NCI-H1417 treated with DMSO at 0.1 percent for 48 hours (cell line): ENCODE measurements at places on chromosomes 13 and 19.

DNA sequence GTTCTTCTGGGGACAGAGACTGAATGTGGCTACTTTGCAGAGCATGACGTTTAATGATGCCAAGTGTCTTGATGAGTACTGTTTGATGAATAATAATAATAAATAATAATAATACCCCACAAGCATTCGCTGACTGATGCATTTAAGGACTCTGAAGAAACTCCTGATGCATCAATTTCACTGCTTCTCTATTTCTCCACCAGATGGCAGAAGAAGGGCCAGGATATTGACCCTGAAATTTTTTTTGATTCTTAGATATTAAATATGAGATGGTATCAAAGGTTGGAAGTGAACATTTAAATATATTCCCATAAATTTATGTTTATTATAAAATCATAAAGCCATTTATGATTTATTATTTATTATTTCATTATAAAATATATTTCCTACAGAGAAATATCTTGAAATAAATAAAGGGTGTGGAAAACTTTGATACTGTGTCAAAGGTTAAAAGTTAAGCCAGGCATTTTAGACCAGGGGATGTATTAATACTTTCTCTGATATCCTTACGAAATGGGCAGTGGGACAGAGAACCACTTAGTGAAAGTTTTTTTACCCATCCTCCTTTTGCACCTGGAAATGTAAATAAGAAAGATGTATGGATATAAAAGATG lies 170.9 kb downstream of the LACC1 start:
- DNase-seq = peak; percentile 13

GRCh38 chr19:18233224-18233825 lies 7.1 kb upstream of the PDE4C start:
- no peak for DNase-seq

DNA sequence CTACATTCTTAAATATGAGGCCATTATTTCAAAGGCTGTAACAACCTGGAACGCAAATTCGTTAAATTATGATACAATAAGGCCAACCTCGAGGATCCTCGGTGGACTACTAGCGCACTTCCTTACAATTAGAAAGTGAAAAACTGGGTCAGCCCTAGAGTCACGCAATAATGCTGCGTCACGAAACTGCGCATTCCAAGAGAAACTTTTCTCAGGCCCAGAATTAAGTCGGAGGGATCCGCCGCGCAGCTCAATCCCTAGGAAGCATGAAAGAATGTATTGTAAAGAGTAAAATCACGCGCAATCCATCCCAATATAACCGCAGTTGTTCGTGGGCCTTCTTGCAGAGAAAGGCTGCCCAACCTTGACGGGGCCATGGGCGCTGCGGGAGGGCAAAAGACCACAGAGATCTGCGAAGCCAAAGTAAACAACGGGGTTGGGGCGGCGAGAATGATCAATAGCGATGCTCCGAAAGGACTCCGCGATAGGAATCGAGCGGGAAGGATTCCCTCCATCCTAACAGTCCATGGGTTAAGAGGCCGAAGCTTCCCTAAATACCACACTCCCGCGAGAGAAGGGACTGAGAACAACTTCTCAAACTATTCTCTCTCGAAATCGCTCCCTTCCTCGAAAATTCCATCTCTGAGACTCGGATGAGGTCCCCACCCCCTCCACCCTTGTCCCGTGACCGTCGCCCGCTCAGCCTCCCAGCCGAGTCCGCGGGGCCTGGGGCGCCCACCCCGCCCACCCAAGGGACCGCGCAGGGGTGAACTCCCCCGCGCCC lies 564 bp downstream of the SPART start:
- no peak for DNase-seq

GRCh38 chr13:73607489-73608156 lies 526.6 kb downstream of the KLF12 start:
- no peak for DNase-seq

- DNase-seq = no peak
Measured at GRCh38 chr19:5339198-5339949, 1.2 kb downstream of the PTPRS start.

DNA sequence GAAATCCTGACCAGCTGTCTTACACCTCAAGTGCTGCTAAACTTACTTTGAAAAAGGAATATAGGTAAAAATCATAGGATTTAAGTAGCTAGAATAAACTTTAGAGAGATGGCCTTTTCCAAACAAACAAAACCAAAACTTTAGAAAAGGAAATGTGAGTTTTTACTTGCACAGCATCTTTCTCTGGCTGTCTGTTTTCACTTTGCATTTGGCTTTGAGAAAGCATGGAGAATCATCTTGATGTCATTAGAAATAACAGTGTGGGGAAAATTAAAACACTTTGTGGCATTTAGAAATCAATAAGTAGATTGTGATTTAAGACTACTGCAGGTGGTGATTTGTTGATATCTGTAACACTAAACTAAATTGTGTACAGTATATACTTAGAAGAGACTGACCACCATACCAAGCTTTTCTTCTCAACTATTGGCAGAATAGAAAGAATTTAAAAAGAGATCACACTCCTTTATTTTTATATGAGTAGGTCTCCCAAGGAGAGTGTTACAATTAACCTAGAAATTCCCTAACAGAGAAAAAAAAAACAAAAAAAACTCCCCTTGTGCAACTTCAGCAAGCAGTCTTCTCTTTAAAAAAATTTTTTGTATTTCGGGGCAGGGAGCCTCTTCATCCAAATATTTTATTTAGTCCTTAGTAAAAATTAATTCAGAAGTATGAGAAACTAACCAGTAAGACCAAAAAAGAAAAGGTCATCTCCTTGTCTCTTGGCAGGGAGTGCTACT lies 6.1 kb downstream of the WDFY2 start:
- no peak for DNase-seq

- DNase-seq = no peak
Measured at GRCh38 chr13:24265453-24265852, 43.9 kb upstream of the C1QTNF9 start.

DNA sequence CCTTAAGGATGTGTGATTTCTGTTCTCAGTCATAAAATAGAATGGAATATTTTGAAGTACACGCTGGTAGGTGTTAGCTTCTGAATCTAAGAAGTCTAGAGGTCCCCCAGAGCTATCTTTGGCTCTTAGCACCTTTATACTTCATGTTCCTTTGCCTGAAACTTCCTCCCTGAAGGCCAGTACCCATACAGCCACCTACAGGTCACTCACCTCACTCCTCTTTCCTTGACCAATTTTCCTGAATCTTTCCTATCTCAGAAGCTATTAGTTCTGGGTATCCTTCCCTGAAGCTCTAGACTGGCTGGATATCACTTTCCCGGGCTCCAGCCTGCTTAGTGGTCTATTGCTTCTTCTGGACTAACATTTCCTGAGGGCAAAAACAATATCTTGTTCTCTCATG lies 93.4 kb upstream of the EDNRB start:
- no peak for DNase-seq

- DNase-seq = no peak
Measured at GRCh38 chr19:11581740-11582139, 4.3 kb upstream of the ACP5 start.

DNA sequence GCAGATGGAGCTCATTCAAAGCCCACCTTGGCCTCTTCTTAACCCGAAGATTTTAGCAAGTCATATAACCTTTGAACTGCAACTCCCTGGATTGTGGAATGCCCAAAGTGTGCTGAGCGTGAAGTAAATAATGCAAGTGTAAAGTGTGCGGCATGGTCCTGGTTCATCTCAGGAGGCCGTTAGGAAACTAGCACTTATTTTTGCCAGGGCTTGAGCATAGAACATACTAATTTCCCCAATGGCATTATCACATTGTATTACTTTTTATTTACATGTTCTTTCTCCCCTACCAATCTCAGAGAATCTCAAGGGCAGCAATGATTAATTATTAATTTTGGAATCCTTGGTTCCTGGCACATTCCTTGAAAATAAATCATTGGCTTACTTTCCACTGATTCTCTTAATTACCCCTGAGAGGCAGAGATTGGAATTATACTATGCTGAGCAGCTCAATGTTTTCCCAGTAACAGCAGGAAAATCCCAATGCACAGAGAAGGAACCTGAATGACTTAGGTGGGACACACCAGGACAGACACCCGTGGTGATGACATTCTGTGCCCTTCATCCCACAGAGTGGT lies 128.8 kb upstream of the GJB6 start:
- DNase-seq = no peak

- no peak for DNase-seq
Measured at GRCh38 chr13:99013951-99014350, 36.1 kb upstream of the DOCK9 start.

GRCh38 chr13:37729876-37730275 lies 131.3 kb upstream of the POSTN start:
- no peak for DNase-seq

DNA sequence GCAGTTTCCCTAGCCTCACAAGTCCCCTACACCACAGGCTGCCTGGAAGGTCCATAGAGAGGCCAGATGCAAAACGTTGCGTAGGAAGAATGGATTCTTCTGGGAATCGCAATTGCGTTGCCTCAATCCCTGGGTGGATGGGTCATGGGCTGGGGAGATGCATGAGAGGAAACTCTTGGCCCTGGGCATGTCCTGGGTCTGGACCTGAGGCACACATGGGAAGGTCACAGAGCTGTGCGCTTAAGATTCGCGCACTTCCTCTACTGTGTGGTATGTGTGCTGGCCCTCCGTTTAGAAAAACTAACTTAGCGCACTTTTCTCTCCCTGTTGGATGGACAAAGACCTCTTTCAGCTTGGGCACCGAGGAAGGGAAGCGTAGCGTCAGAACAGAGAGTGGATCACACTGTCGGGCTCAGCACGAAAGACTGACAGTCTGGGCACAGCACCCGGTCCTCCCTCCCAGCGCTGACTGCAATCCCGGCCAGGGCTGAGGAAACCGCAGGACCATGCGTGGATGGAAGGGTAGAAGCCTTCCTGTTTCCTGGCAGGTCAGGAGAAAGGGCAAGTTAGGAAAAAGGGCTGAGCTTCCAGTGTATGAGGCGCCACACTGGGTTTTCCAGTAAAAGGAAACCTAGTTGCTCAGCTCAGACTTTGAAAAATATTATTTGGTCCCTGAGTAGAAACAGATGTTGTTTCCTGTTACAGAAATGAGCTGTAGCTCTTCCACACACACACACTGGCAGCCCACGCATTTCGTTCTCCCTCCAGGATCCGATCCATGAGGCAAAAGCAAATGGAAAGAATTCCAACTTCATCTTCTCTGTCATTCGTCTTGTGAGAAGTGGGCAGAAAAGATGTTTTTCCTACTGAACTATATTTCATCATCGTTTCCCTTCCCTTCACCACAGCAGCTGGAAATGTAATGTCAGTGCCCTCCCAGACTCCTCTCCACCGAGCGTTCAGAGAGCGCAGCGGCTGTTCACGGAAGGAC lies 86.0 kb downstream of the ING1 start:
- DNase-seq = no peak

- DNase-seq = no peak
Measured at GRCh38 chr13:80036845-80037504, 304.0 kb downstream of the SPRY2 start.

- DNase-seq = no peak
Measured at GRCh38 chr13:52374873-52375411, 31.0 kb downstream of the THSD1 start.

GRCh38 chr19:49954092-49954829 lies 6.7 kb downstream of the SIGLEC11 start:
- DNase-seq = no peak
